ENCODE measurements at places on chromosomes 5 and 9.

DNA sequence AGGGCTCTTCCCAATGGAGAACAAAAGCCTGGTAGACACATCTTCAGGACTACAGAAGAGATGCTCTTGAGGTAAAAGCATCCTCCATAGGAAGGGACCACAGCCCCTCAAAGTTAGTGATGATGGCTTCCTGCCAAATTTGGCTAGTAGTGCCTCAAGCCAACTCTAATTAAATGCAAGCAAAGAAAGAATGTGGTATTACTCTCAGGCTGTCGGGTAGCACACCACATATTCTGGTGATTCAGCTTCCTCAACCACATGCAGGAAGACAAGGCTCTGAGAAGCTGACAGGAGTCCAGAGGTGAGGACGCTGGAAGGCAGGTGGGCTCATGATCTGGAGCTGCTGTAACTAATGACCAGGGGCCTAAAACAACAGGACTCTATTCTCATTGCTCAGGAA lies 37.2 kb upstream of the S1PR3 start:
- no peak for DNase-seq

DNA sequence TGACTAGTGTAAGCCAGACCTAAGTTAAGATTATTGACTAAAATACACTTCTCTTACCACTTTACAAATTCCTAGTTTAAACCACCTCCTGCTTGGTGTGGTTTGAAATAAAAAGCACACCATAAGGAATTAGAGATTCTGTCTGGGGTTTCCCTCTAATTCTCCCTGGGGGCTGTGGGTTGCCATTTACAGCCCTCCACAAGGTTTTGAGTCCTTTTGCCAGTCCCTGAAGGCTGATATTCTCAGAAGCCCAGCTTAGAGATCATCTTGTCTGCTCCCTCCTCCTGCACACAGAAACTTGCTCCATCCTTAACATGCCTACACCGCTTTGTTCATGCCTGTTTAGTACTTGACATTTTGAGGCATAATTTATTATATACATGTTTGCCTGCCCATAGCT lies 7.2 kb upstream of the LMNB1 start:
- DNase-seq, result no peak

DNA sequence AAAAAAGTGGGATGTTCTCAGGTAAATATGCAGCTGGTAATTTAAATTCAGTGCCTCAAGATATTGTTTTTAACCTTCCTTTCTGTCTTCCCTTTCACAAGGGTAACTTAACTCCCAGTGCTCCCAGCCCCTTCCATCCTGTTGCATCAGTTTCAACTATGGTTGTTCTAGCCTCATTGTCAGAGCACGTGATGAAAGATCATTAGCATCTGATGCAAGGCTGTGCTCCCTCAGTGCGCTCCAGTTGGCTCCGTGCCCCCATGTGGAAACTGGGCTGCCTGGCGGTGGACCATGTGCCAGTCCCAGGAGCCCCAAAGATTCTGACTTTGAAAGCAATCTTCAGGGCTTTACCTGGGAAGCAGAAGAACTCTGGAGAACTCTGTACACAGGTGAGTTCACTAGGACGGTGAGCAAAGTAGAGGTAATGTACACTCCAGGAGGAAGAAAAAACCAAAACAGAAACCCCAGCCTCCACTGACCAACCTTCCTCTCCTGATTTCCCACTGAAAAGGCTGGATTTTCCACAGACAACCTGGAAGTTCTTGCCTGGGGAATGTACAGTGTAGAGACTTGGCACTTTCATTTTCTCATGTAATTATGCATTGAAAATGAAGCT lies 96.9 kb downstream of the SLC1A3 start:
- no peak for DNase-seq

DNA sequence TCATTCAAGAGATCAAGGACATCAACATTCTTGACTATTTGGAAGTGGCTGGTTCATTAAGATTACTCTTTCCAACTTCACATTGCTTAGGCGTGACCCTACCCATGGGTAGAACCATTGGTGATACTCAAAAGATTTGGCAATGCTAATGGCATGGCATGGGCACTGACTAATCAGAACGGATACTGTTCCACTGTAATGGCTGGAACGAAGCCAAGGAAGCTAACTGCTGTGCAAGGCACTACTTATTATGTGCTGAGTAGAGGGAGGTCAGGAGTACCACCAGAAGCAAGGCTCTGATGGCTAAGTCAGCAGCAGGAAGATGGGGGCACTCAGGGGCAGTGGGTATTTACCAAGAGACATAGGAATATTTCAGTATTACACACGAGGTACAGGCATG lies 31.9 kb downstream of the GNA14 start:
- DNase-seq, result no peak

DNA sequence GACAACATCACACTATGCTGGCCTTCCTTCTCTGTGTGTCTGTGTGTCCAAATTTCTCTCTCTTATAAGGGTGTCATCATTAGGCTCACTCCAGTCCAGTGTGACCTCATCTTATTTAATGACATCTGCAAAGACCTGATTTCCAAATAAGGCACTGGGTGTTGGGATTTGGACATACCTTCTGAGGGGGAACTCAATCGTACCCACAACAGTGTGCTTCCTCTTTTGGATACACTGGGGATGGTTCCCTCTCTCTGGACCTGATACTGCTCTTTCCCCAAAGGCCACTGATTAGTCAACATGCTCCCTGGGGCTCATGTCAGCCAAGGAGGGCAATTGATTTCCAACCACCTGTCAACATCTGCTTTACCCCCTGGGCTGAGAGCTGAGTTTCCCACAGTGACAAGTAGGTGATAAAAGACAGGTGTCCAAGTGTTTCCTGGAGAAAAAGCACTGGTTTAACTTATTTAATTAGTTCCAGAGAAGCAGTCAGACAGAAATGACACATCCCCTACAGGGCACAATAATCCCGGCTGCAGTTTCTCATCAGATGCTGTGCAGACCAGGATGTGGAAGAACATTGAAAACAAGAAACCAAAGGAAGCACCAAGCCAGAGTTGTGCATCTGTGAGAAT lies 17.8 kb upstream of the CEP72 start:
- no peak for DNase-seq

DNA sequence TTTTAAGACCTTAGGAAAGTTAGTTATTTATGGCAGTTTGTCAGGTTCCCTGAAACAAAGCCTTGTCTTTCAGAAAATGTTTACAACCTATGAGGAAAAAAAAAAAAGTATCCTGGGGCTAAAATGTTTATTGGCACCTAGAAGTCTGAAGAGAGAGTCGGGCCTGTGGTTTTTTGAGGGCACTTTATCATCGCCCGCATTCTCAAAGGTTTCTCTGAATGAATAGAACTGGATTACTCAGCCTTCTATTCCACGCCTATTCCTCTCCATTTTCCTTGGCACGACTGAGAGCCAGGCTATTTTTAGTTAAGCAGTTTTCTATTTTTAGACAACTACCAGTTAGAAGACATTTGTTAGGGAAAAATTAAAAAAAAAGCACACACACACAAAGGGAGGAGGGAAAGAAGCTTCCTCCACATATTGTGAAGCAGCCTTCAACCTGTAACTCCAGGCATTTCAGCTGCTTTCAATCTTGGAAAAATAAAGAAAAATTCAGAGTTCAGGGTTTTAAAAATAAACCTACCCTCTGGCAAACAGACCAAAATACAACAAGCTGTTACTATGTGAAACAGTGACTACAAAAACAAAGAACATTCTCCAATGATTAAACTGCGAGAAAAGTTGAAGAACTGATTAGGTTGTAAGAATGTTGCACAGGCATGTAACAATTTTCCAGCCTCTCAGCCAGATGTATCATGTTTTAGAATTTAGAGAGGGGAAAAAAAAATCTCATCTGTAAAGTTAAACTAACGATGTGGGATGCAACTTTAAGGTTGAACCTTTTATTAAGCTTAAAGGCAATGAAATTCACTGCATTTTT lies 97.0 kb downstream of the MEF2C start:
- no peak for DNase-seq

DNA sequence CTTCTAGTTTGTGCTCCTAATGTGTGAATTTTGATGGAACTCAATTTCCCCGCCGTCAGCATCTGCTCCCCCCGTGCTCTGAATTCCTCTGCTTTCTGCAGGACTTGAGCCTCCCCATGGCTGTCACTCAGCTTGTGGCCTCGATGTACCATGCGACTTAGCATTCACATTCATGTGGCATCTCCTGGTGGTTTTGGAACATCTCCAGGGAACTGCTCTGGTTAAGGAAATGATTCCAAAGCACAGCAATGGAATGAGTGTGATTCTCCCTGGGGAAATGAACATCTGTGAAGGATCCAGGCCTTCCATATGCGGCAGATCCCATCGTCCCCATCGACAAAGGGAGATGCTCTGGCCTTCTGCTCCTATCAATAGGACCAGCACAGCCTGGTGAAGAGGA lies 119.0 kb downstream of the ENTREP1 start:
- DNase-seq, result no peak

- no peak for DNase-seq
Measured at GRCh38 chr5:72651779-72652178, 144.6 kb upstream of the ZNF366 start.

DNA sequence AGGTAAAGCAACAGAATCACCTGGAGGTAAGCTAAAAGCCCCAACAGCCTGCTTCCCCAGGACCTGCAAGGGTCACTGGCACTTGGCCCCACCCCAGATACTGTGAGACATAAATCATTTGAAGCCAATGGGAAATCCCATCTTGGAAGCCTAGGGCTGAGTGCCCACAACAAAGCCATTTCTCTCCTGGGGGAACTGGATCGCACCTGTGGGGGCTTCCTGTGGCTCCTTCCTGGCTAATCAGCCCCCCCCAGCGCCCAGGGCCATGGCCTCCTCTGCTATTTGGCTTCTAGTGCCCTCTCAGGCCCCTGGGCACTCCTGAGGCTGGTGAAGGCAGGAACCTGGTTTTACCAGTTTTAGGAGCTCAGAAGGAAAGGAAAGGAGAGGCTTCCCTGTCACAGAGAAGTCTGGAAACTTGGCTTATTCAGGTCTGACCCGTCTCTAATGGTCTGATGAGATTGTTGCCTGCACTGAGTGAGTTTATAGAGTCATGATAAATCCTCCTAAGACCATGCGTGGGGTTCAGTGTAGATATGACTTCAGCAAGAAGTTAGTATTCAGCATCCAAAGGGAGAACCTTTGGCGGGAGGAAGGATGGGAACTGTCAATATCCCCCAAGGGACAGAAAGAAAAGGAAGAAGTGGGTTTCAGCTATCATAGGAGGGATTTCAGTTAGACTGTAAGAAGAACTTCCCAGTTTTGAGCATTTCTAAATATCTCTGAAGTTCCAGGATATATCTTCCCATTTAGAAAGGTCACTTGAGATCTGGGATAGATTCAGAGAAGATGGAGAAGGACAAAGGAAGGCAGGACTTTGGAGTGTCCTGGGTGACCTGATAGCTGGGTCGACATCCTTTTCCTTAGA lies 1.2 kb downstream of the KCNMB1 start:
- no peak for DNase-seq

DNA sequence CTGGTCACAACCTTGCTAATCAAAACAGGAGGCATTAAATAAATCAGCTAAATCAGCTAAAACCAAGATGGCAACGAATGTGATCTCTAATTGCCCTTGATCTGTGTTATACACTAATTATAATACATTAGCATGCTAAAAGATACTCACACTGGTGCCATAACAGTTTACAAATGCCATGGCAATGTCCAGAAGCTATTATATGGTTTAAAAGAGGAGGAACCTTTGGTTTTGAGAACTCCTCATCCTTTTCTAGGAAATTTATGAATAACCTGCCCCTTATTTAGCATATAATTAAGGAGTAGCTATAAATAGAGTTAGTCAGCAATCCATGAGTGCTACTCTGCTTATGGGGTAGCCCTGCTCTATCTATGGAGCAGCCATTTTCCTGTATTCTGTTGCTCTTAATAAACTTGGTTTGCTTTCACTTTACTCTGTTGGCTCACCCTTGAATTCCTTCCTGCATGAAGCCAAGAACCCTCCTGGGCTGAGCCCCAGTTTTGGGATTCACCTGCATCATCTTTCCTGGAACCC lies 18.7 kb upstream of the NNT start:
- DNase-seq, result no peak

DNA sequence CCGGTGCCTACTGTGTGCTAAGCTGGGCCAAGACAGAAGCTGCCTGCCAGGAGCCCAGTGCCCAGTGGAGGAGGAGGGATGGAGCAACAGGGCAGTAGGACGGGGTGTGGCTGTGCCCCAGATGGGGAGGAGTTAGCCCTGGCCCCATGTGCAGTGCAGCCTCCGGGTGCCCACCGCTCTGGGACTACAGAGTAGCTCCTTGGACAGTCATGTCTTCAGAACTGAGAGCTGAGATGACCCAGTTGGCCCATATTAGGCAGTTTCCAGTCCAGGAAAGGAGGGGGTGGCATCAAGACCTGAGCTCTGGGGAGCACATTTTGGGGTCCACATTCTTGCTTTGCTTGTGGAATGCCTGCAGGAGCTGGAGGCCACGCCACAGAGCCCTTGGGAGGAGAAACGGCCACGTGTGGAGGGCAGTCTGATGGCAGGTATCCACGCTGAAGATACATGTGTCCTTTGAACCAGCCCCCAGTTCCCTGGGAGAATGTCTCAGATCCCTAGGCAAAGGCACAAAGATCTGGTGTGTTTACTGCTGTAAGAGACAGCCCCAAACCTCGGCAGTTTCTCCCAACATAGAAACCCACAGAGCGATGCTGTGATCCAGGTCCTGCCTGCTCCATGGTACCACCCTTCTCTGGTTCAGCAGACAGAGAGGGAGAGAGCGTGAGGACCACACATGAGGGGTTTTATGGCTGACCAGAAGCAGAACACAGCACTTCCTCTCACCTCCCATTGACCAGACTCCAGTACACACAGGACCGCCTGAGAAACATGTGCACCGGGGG lies 46.8 kb upstream of the FCN1 start:
- DNase-seq, result no peak

DNA sequence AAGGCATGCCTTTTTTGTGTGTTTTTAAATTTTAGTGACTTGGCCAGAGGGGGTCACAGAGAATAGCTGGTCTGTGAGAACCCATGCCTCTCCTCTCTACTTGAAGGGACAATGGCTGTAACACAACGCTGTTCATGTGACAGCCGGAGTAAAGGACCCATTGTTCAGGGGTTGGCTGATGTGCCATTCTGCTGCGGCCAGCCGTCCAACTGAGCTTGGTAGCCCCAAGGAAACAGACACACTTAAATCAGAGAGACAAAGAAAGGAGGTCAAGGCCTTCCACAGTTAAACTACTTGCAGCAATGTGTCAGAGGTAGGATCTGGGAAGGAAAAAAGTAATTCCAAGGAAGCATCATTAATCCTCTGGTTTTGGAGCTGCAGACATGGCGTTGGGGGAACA lies 8.1 kb downstream of the MEGF10 start:
- no peak for DNase-seq

- no peak for DNase-seq
Measured at GRCh38 chr5:31918739-31919138, 255.4 kb downstream of the GOLPH3 start.

DNA sequence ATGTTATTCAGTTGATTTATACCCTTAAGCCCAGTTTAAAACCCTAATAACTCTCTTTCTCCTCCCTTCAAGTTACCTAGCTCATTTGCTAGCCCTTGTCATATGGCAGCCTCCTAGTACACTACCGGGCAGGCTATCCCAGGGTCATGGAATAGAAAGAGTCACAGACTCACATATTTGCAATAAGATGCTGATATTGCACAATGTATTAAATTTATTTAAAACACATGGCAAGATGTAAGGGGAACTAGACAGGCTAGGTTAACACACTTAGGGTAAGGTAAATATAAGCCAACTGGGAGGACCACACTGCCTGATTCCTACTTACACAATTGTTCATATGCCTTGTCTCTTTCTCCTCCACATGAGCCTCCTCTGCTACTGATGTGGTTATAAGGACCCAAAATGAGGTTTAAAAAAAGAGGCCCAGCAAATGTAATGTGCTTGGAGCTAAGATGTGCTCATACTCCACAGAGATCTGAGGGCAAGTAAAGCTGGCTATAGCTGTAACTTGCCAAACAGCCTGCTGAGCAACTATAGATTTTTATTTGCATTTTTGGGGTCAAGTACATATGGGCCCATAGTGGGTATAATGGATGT lies 130.0 kb downstream of the ENC1 start:
- DNase-seq, result no peak
